ENCODE measurements at places on chromosomes 4 and X. TPM values are rescaled to one million over a fixed set of nuclear protein-coding genes. Genes with fewer than 3 reads are reported as not detected.
A peak's percentile ranks its signal among the peaks of the same experiment; 100 is the strongest.

DNA sequence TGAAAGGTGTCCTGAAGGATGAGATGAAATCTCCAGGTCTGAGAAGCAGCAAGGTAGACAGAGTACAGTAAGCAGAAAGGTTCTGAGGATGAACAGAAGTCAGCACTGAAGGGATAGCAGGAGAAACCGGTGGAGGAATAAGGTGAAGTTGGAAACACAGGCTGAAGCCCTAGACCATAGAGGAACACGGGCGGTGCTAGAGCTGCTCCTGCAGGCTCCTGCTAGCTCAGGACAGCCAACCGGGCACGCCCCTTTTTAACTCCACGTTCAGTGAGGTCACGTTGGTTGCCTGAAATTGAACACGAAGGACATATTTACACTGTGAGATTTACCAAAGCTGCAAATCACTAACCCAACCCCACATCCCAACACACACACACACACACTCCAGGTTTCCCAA, 1886.4 kb upstream of the AGA start:
- ATAC-seq: no peak

DNA sequence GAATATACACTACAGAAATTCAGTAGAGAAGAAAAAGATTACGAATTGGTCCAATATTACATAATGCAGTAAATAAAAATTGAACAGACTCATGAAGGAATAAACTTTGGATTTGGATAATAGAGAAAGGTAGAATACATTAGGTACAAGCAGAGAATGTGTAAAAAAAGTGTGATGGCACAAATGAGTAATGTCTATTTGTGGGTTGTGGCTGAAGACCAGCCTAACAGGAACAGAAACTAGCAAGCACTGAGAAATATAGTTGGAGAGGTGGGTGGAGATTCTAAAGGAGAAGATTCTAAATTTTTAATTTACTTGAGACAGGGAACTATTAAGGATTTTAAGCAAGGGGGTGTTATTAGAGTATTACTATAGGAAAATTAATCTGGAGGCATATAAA, 15.2 kb upstream of the CLOCK start:
- peak; percentile 89 for ATAC-seq

DNA sequence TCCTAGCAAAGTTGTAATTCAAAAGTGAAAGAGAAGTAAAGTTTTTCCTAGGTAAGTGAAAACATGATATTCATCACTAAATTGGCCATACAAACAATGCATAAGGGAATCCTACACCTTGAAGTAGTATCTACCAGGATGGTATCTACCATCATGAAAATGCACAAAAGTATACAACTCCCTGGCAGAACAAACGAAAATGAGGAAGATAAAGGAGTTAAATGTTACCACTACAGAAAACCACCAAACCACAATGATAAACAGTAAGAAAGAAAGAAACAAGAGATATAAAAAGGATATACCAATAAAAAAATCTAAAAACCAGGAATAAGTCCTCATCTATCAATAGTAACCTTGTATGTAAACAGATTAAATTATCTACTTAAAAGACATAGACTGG, 26.9 kb downstream of the GK2 start:
- no peak for ATAC-seq

DNA sequence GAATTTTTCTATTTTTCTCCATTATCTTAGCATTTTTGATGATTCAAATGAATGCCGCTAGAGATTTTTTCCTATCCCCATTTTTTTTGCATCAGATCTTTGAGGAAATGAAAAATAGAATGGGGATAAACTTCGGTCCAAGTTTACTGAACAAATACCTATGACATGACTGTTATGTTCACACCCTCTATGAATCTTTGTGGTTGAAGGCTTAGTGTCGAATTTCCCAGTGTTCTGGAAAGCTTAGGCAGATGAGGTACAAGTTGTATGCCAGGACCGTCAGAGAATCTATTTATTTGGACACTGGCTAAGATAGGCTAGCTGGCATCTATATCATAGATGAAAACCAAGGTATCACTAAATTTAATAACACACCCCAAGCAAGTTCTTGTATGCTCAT, 123.4 kb downstream of the SPCS3 start:
- ATAC-seq: no peak

DNA sequence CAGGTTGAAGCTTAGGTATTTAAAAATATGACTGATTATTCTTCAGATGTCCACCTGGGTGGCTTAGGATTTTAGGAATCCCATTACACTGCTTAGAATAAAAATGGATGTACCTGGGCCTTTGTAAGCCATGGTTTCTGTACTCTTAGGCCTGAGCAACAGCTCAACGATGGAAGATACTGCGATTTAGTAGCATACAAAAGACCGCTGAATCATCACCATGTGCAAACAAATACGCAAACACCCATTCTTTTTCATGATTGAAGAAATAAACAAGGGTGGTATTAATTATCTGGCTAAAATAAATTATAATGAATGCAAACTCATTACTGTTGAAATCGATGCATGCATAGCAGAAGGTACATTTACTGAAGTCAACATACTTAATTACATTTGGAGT, 188.9 kb downstream of the ZNF330 start:
- no peak for ATAC-seq

DNA sequence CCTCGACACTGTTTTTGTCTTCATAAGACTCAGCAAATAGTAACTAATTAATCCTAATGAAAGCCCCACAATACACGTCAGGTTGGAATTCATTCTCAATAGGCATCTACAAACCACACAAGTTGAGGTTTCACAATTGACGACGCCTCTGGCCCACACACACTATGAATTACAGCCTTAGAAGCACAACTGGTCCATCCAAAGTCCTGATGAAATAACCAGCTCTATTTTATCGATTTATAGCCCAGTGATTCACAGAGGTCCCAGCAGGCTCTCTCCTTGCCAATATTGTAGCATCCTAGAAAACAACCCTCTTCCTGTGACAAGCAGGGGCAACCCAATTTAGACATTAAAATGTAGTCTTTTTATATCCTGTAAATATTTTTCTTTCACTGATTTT, 112.1 kb downstream of the NR3C2 start:
- ATAC-seq: no peak

DNA sequence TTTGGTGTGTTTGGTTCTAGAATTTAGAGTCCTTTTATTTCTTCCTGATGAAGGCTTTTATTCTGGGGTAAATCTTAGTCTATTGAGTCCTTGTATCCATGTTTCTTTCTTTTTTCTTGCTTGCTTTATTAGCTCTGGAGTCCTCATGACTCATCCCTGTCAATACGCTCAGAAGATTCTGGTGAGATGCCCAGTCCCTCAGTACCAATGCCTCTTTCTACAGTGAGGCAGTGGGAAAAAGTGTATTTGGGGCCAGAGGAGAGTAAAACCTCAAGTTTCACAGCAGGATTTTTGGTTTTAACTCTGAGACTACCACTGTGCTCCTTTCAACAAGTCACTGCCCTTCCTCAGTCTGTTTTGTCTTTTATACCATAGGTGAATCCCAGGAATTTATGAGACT, 368.0 kb downstream of the GBA3 start:
- no peak for ATAC-seq

DNA sequence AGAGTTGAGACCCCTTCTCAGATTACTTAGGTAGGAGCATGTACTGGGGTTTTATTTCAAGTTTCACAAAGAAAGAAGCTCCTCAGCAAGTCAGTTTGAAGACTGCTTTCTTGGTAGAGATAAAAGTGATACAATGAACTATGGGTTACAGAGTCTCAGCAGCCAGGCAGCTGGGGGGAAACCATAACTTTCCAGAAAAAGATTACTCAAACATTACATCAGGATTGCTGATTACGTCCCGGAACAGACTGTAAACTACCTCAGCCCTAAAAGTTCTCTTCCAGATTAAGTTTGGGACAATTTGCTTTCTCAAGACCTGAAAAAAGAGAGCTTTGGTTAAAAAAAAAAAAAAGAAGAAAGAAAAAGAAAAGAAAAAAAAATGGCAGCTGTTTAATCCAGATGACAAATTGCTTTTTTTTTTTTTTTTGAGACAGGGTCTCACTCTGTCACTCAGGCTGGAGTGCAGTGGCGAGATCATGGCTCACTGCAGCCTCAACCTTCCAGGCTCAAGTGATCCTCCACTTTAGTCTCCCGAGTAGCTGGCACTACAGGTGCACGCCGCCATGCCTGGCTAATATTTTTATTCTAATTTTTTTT, 16.6 kb downstream of the SAT1 start:
- no peak for ATAC-seq

GRCh38 chrX:74408304-74408703, 13.0 kb upstream of the SLC16A2 start:
- ATAC-seq: peak; percentile 88

- no peak for ATAC-seq
These were observed 28.2 kb upstream of the RASSF6 start for GRCh38 chr4:73648478-73648877.

DNA sequence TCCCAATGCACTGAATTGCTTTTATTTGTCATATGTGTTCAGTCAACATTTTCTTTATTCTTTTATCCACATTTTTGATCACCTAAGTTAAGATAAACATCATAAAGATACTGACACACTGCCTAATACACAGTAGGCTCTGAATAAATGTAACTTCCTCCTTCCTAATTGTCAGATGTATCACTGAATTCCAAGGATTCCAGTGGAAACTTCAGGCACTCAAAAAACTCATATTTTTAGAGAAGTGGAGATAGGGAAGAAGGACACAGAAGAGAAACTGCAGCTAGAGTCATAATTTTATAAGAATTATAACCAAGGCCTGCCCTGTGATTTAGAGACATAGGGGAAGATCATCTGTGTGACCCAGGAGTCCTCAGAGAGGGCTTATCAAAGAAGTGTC, 753.3 kb downstream of the ADGRL3 start:
- ATAC-seq: no peak

GRCh38 chr4:168600796-168601583, 104.1 kb downstream of the PALLD start:
- ATAC-seq: no peak

DNA sequence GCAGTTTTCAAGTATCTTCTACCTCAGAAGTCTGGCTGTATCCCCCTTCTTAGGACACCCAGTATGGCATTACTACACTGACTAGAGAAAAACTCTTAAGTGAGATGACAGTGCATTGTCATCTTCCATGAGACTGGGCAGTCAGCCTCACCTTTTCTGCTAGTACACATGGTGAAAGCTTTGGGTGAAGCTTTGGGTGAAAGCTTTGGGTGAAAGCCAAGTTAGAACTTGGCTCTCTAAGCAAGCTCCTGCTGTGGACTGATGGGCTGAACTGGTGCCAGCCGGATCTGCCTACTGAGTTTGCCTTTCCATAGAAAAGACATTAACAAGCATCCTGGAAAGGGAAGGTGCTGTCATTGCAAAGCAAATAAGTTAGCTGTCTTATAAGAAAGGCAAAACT, 8.8 kb downstream of the EPHA5 start:
- no peak for ATAC-seq

The VEGFD gene
- not detected for total RNA-seq

- ATAC-seq: no peak
These were observed 82.7 kb downstream of the MANBA start for GRCh38 chr4:102678107-102678506.

The CNGA1 gene
- not detected for total RNA-seq

The CENPVL2 gene
- total RNA-seq: not detected

Data from activated T-helper 17 cell treated with anti-CD3 and anti-CD28 coated beads, Interleukin-2, amount 50 U/mL, for 72 hours (primary cell).